ENCODE measurements at places on chromosomes 6 and 20.

- no peak for DNase-seq
These were observed 16.1 kb downstream of the ZC2HC1B start for GRCh38 chr6:143880412-143880811.

DNA sequence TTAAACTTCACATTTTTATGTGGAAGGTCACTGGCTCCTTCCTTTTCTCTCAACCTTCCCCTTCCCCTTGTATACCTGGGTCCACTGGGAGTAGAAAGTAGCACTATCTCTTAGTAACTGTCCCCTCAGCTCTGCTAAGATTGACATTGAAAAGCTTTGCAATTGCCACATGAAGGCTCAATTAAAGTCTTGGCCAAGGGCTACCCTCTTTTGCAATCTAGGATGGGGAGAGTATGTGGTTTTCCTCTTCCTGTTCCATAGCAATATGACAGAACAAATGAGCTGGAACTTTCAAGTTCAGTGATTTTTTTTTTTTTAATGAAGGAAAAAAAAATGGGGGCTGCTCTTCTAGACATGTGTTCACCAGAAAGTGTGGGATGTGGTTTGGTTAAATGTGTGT, 37.1 kb downstream of the PROKR2 start:
- DNase-seq, result no peak

DNA sequence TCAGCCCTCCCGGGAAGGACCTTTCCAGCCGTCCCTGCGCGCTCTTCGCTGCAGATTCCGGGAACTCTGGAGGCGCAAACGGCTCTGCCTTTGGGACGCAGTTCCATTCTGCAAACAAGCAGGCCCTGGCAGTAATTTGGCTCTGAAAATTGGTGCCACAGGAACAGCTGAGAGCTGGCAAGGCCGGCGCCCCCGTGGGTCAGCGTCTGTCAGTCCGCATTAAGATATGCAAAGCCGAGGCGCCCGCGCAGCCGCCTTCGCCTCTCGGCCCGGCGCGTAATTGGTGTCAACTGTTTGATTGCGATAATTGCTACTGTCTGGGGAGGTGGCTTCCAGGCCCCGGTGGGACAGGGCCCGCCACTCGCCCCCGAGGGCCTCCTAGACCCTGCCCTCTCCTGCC, 73.6 kb downstream of the NCR2 start:
- no peak for DNase-seq

GRCh38 chr6:153625089-153625488, 414.0 kb upstream of the OPRM1 start:
- DNase-seq, result no peak

DNA sequence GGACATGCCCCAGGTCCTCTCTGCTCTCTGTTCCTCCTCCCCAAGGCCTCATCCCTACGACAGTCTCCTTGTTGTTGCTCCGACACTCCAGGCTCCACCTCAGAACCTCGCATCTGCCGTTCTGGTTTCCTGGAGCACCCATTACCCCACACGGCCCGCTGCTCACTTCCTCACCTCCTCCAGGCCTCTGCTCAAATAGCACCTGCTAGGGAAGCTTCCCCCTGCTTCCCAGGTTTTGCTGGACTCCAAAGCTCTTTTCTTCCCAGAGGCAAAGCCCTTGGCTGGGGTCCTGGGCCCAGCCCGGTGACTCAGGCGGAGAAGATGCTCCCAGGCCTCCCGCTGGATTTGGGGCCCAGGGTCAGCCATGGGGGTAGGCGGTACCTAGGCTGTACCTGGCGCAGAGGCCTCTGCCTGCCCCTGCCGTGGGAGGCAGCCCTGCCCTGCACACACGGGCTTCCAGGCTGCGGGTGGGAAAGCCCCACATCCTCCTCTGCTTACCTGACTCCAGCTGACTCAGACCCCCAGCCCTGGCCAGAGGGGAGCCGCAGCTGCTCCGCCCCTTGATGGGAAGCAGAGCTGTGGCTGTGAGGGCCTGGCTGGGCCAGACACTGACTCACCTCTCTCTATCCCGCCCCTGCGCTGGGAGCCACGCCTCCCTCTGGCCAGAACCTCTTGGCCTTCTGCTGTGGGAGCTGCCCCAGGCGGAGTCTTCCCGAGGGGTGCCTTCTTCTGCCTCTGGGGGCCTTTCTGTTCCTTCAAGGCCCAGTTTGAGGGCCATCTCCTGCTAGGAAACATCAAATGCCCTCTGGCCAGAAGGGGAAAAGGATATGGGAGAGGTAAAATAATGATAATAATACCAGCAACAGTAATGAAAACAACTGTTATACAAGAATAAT, 130.5 kb downstream of the CEBPB start:
- no peak for DNase-seq

GRCh38 chr6:64335195-64335594, 699.6 kb downstream of the PHF3 start:
- DNase-seq, result no peak

- DNase-seq, result no peak
These were observed 167.5 kb downstream of the VEGFA start for GRCh38 chr6:43937236-43938177.

DNA sequence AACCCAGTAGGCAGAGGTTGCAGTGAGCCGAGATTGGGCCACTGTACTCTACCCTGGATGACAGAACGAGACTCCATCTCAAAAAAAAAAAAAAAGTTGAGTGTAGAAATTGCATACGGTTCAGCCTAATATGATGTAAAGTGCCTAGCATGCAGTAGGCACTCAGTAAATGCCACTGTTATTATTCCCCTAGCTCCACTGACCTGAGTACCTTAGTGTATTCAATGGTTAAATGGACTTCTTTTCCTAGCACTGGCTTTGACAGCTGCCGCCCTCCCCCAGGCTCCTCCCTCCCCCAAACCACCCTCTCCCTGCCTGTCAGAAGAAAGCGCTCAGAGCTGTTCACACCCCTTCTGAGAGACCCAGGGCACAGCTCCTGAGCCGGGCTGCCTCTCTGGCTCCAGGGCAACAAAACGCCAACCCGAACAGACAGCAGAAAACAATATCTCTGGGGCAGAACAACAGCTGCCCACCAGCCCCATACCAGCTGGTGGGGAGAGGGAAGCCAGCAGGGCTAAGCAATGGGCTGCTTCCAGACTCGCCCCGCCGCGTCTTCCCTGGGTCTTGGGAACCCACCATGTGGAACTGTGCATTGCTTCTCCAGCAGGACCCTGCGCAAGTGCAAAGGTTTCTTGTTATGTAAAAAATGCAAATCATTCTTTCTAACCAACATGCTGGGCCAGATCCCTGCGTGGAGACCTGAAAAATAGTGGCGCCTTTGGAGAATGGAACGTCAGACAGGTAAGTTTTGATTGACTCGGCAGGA, 4.5 kb downstream of the CPNE5 start:
- no peak for DNase-seq

GRCh38 chr6:118697554-118697953, 46.2 kb upstream of the CEP85L start:
- no peak for DNase-seq

- DNase-seq, result no peak
These were observed 51.8 kb upstream of the PAX1 start for GRCh38 chr20:21653628-21654027.

- no peak for DNase-seq
These were observed 44.6 kb downstream of the SRC start for GRCh38 chr20:37390503-37390890.

DNA sequence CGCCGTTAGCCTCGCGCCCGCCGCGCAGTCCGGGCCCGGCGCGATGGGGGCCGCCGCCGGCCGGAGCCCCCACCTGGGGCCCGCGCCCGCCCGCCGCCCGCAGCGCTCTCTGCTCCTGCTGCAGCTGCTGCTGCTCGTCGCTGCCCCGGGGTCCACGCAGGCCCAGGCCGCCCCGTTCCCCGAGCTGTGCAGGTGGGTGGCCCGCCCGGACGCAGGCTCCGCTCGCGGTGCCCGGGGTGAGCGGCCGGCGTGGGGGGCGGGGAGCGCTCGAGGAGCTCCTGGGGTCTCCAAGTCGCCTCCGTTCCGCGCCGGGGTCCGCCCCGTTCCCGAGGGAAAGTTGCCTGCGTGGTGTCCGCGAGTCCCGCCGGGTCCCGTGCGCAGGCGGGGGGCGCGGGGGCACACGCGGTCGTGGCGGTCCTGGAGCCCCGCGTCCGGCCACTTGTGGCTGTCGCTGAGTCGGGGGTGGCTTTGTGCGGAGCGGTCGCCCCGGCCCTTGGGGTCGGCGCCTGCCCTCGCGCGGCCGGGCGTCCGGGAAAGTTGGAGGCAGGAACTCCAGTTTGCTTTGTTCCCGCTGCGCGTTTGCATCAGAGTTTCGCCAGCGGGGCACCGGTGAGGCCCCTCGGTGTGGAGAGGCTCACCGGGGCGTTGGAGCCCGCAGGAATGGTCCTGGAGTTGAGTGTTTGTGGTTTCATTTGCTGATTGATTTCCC, 476 bp downstream of the IGF2R start:
- no peak for DNase-seq

DNA sequence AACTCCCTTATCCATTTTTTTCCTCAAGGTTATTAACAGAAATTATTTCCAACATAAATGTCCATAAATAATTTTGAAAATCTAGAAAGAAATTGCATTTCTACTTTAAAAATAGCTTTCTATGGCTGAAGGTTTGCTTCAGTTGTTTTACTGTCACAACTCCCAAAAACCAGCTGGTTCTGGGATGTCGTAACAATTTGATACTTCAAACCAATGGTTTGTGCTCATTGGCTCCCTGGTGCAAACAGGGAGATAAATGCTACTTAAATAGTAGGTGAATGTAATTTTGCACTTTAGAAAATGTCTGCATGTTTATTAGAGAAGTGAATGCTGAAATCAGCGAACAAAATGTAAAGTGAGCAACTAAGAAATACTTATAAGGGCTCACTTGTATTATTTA, 31.1 kb downstream of the LAMA2 start:
- DNase-seq, result no peak

GRCh38 chr6:134199848-134200606, 117.9 kb downstream of the SGK1 start:
- no peak for DNase-seq

DNA sequence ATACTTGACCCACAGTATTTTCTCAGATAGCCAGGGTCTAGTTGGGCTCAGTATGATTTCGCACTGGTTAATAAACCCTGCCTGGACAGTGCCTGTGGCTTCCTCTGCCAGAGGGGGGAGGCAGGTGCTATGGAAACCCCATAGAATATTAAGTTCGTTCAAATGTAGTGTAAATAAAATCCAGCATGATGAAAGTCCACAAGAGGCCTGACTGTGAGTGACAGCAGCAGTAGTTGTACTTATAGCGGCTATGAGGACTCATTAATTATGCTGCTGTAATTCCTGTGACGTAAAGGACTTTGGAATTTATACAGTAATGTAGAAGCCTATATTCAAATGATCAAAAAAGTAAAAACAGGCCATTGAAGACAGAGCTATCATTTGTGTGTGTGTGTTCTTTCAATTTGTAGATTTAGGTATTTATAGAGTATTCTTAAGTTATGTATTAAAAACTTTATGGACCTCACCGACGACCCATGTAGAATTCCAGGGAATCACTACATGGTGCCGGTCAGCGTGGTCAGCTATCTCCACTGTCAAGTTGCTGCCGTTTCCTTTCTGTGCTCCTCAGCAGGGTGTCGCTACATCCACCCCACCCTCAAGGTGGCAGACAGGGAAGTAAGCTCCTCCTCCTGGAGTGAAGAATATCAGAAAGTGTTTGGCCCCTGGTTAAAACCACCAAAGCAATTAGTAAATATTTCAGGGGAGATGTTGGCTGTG, 10.0 kb downstream of the PYGB start:
- no peak for DNase-seq

DNA sequence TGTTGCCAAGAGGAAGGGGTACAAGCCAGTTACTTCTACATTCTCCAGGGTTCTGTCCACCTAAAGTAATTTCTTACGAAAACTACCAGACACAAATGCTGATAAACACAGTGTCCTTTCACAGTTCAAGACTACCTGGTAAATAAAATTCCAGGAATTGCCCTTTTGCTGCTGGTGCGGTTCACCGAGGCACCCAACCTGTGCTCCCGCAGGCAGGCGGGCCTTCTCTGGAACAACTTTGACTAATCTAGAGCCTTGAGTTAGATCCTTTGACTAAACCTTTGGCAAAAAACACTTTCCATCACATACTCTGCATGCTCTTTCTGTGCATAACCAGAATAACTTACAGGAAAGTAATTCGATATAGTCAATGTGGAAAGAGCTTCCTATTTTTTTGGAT, 107.0 kb downstream of the HUS1B start:
- no peak for DNase-seq

- DNase-seq, result no peak
These were observed 105.3 kb upstream of the SLC22A16 start for GRCh38 chr6:110581679-110582078.

DNA sequence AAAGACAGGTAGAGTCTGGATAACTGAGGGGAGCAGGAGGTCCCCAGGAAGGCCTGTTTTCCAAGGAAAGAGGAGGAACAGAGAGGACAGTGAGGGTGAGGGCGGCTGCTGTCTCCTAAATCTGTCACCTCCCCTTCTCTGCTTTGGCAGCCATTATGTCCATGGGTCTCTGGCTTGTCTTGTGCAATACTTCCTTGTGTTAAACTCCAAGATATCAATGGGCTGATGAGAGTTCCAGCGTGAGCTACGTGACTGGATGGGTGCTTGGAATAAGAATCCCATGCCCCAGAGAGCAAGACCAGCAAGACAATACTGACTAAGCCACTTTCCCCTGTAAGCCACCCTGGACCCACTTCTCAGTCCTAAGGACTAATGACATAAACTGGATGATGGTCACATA, 26.3 kb upstream of the DNAAF9 start:
- no peak for DNase-seq

- no peak for DNase-seq
These were observed 349.3 kb downstream of the SOX4 start for GRCh38 chr6:21942897-21943296.

- no peak for DNase-seq
These were observed 4.9 kb upstream of the LAMA4 start for GRCh38 chr6:112259337-112259675.

- peak; percentile 28 for DNase-seq
These were observed 116.6 kb downstream of the RNF144B start for GRCh38 chr6:18503593-18504231.

DNA sequence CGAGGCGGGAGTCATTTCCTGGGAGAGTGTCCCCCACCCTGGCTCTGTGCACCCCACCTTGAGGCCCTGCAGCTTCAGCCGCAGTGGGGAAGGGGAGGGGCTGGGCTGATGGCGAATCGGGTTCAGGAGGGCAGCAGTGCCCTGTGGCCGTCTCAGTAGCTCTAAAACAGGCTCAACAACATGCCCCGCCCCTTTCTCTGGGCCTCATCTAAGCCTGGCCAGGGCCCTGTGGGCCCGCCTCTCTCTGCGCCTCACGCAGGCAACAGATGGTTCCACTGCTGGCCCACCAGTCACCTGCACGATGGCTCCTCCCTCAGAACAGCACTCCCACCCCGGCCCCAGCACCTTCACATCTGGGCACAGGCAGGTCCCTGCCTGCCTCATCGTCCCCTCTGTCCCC, 30.2 kb downstream of the CHRNA4 start:
- no peak for DNase-seq

GRCh38 chr20:18613553-18613952, 25.7 kb downstream of the DTD1 start:
- no peak for DNase-seq

GRCh38 chr6:69285054-69285453, 511.8 kb downstream of the LMBRD1 start:
- DNase-seq, result no peak

GRCh38 chr6:87618531-87618930, 28.6 kb downstream of the ORC3 start:
- no peak for DNase-seq
